ENCODE measurements at places on chromosomes 6 and 20.

DNA sequence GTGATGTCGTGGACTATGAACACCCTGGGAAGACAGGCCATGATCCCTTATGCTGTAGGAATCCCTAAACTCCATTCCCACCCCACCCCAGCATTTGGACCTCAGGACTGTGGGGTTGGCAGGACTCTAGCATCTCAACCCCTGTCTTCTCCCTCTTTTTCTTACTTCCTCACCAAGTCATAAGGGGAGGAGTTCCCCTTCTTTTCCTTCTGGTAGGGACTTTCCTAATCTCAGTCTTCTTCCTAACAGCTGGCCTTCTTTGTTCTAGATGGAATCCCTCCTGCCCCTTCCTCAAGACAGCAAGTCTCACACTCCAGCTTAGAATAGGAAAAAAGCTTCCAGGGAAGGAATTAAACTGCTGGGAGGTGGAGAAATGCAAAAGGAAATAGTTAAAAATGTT lies 2.3 kb upstream of the SIRPB2 start:
- DNase-seq, result no peak

DNA sequence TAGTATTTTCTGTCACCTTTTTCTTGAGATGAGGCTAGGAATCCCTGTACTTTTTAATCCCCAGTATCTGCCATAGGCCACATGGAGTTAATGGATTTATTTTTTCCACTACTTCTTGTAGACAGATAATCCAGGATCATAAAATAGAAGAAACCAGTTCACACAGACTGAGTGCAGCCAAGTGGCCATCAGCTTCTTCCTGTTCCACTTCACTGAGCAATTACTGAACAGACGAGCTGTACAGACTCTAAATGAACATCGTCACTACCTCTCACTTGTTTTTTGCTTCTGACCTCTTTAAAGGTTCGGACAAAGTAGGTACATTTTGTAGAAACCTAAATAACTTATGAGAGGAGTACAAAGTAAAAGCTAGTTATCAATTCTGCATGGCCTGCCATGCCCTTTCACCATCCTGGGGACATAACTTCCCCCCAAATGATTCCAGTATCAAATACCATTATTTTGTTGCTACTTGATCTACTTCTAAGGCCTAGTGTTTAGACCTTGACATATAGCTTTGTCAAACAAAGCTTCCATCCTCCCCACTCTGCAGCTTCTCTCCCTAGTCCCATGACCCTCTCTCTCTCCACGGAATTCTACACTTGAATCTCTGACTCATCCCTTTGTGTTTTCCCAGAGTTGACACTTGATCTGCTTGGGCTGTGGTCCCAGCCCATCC lies 34.4 kb upstream of the ARHGAP18 start:
- no peak for DNase-seq

- DNase-seq, result no peak
Observed at GRCh38 chr20:21143194-21143890, 17.5 kb downstream of the KIZ start.

DNA sequence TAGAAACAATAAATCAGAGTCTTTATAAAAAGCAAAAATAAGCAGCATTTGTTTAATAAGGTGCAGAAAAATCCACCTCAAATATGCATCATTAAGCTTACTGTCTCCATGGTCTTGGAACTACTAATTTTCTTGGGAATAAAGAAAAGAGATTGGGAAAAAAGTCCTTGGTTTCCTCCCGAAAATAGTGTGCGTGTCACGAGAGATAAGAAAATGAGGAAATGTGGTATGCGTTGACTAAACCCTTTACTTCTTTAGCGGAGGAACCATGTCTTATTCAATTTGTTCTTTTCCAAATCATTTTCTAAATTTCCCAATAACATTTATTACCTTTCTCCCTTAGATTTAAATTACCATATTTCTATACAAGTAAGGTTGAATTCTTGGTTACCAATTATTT lies 54.1 kb upstream of the HBS1L start:
- DNase-seq, result no peak

Data from GM13976 (cell line).